ENCODE measurements at places on chromosomes 12 and 14.

DNA sequence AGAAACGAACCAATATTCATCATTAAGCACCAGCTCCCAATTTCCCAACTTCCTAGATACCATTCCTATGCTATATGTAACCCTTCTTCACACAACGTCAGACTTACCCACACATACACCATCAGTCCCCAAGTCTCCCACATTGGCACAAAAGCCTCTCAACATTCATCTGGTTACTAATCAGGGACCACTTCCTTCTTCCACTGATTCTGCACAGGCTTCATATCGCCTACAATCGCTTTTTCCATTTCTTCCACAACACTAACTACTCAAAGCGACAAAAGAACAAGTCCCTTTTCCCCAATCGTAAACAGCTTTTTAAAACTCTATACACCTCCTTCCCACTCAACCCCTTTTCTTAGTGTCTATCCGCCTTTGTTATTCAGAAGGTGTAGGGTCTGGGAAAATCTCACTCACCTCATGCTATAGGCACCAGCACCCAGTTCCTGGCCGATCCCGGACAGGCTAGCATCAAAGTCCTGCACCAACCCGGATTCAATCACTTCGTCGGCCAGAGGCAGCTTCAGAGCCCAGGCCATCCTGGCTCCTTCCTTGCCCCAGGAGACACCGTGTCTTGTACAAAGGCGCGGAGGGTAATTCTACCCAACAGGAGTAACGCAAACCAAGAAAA lies 936 bp downstream of the TFCP2 start:
- no peak for DNase-seq

DNA sequence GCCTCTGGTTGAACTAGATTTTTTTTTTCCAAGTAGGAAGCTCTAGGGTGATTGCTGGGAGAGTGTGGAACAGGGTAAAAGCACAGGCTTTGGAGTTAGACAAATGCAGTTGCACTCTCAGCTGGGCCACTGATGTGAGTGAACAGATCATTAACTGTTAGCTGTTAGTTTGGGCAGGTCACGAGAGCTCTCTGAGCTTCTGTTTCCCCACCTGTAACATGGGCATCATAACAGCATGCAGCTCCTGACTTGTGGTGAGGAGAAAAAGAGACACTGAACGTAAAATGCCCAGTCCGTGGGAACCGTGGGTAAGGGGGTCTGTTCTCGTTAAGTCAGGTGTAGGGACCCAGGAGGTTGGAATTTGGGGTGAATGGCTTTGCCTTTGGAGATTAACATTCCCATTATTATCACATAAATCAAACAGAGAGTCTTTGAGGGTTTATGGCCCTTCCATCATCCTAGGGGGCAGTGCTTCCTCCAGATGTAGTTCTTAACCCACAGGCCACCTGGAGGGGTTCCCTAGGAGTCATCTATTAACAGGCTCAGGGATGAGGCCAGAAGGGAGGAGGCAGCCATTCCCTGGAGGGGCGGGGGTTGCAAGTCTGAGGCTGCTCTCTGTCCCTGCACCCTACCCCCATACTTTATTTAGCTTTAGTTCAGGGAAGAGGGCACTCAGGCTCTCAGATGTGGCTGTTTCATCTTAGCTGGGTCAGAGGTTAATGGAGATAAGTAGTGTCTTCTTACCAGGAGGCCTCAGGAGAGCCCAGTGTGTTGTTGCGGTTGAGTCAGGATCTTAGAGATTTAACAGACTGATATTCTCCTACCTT lies 135.2 kb downstream of the DACT1 start:
- DNase-seq, result no peak

DNA sequence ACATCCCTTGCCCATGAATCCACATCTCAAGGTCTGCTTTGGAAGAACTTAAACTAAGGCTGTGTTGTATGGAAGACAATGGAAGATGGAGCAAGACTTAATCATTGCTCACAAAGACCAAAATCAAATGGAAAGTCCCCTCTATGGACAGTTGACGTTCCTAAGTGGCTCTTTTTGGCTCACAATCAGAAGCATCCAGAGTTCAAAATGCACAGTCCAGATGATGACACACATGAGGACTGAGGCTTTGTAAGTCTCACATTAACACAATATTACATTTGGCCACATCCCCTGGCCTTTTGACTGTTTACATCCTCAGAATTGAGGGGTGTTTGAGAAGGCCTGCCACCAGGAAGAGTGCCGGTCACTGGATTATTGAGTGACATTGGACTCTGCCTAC lies 122.3 kb upstream of the CPM start:
- DNase-seq, result no peak

DNA sequence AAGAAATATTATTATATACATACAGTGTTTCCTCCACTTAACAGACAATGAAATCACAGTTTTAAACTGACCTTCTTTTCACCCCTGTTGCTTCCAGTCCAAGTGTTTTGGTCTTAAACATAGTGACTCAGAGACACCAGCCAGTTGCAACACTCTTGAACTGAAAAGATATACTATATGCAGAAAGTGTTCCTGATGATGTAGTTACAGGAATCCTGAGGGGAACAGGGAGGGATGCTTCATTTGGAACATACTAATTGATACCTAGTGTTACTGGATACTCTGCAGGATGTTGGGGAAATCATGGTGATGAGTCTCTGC lies 420.8 kb downstream of the CCDC91 start:
- DNase-seq, result no peak

All from stimulated activated CD4-positive, alpha-beta T cell treated with anti-CD3 and anti-CD28 coated beads, Interleukin-15, amount 100 ng/mL, for 24 hours (primary cell).